ENCODE measurements at places on chromosomes 12 and 14.

- no peak for DNase-seq
Observed at GRCh38 chr14:44995196-44995595, 33.2 kb downstream of the TOGARAM1 start.

DNA sequence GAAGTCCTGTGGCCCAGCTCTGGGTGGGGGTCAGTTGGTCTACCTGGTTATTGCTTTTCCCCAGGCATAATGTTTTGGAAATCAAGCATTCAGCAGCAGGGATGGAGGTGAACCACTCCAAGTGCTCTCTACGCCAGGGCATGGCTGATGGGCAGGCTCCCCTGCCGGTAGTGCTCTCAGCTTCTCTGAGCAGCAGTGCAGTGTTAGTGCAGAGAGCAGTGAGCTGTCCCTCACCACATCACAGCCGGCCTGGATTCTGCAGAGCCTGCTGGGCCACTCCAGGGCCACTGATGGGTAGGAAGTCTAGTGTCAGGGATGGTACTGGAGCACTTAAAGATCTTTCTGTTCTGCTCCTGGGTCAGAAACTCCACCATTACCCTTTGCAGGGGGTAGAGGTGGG, 151.1 kb downstream of the CALM1 start:
- DNase-seq, result no peak

- peak; percentile 28 for DNase-seq
Observed at GRCh38 chr12:107567876-107568619, 117.6 kb upstream of the PWP1 start.

DNA sequence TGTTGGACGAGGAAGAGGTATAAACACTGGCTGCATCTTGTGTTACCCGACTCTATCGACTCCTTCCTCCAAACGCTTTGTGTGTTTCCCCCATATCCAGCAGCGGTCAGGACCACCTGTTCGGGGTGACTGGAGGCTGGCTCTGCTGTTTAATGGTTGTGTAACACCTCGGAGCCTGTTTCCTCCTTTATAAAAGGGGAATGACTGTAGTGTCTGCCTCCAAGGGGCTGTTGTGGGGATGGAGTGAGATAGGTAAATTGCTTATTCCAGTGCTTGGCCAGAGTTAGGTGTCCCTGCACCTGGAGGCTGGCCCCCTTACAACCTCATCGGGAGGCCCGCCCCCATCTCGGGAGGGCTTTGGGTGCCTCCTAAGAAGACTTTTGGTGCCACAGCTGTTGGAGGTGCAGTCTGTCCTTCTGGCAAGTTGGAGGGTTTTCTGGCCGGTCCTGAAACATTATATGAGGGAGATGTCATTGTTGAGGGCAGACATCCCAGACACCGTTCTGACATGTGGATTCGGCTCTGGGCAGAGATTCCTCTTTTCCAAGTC, 1.1 kb downstream of the MLXIP start:
- DNase-seq, result peak; percentile 48

DNA sequence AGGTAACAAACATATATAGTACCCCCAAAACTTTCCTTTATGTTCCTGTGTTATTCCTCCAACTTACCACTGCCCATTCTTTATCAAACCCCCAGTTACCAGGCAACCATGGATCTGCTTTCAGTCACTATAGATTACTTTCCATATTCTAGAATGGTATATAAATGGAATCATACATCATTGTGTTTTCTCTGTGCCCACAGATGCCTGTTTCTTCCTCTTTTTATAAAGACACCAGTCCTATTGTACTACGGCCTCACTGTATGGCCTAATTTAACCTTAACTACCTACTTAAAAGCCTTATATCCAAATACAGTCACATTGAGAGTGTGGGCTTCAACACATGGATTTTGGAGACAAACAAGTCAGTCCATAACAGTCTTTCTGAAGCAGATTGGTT, 2.6 kb downstream of the TAS2R14 start:
- DNase-seq, result peak; percentile 19

DNA sequence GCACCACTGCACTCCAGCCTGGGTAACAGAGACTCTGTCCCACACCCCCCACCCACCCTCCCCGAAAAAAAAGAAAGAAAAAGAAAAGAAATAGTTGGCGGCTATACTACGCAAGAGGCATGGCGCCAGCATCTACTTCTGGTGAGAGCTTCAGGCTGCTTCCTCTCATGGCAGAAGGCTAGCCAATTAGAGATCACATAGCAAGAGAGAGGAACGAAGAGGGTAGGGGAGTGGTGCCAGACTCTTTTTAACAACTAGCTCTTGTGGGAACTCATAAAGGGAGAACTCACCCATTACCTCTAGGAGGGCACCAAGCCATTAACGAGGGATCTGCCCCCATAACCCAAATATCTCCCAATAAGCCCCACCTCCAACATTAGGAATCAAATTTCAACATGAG, 6.2 kb downstream of the DENND5B start:
- DNase-seq, result no peak

Measured in inflammatory macrophage (primary cell).